ENCODE measurements at places on chromosomes 4 and X. TPM values are rescaled to one million over a fixed set of nuclear protein-coding genes. Genes with fewer than 3 reads are reported as not detected.

STPG2 gene
- polyA plus RNA-seq: 0.51 TPM

- DNase-seq: no peak
Observed at GRCh38 chr4:85058551-85058950, 92.1 kb upstream of the WDFY3 start.

DNA sequence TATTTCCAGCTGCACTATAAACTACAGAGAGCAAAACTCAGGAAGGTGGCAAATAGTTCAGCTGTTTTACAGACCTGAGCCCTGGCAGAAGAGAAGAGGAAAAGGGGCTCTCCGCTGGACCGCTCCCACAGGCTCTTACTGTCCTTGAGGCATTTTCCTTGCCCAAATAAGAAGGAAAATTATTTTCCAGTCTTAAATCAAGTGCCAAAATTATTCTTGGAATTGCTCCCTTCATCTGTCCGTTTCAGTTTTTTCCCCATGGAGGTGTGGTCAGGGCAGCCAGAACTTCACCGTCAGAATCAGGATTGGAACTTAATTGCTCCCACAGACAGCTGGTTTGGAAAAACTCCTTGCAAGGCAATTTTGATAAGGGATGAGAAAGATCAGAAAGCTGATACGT, 35.2 kb upstream of the SPINK2 start:
- no peak for DNase-seq

- no peak for DNase-seq
Observed at GRCh38 chr4:38003628-38004027, 43.4 kb downstream of the PTTG2 start.

GRCh38 chrX:17829566-17829965, 31.5 kb downstream of the RAI2 start:
- no peak for DNase-seq
